CD4-positive, alpha-beta memory T cell (primary cell): ENCODE measurements at places on chromosomes 2 and 18. TPM values are rescaled to one million over a fixed set of nuclear protein-coding genes. Genes with fewer than 3 reads are reported as not detected.

GRCh38 chr2:80830891-80831290, 526.3 kb upstream of the LRRTM1 start:
- no peak for DNase-seq

DNA sequence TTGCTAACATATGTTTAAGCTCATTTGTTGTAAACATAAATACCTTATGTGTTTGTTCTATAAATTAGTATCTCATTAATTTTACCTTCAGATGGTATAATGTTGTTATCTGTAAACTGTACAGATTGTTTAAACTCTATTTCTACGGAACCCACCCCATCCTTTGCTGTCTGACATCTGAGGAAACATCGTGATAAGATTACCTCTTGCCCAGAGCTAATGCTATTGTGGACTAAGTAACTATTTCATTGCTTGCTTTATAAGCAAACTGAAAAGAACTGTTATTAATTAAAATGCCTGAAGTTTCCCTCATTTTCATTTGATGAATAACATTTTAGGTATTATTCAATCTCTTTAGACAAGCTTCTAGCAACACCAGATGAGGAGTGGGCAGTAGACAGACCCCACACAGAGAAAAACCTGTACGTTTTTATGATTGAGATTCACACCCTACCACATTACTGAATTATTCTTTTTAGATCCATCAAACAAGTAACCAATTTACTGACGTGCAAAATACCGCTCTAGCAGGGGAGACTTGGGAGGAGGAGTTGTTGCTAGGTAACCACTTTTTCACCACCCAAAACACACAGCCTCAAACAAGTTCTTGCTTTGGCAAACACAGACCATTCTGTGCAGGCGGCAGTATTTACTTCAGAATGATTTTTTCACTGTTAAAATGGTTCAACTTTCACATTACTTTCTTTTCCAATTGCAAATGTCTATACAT, 1.9 kb upstream of the SYT4 start:
- no peak for DNase-seq

DNA sequence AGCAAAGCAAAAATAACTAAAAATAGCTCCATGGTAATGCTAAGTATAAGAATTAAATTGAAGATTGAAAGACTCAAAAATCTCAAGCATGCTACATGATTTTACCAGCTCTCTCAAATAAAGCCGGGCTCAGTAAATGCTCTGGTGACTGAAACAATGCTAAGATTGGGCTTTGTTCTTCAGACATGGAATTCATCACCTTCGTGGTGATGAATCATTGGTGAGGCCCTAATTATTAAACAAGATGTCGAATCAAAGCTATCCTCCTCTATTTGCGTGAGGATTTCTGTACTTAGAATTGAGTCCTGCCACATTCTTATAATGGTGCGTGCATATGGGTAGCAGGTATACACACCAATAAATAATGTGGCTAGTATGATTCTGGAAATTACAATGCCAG, 58.8 kb upstream of the LRRTM1 start:
- DNase-seq, result no peak

DNA sequence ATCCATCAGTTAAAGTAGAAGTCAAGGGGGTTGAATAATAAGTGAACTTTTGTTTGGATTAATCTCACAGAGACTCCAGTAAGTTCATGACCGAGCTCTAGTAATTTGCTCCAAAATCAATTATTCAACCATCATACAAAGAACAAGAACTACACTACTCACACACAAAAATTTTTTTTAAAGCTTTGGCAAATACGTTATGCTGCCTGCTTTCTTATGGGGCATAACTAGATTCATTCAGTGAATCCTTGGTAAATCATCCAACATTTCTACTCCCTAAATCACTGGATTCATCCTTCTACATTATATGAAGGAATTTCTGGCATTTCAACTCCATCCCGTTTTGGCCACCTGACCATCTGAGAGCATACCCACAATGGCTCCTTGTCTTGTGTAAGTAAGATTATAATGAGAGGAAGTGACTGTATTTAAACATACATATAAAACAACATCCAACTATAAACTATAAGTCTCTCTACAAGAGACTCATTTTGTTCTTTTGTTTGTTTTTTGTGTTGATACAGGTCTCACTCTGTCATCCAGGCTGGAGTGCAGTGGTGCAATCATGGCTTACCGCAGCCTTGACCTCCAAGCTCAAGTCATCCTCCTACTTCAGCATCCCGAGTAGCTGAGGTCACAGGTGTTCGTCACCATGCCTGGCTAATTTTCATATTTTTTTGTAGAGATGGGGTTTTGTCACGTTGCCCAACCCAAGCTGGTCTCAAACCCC, 144.2 kb upstream of the LRRTM4 start:
- no peak for DNase-seq

DNA sequence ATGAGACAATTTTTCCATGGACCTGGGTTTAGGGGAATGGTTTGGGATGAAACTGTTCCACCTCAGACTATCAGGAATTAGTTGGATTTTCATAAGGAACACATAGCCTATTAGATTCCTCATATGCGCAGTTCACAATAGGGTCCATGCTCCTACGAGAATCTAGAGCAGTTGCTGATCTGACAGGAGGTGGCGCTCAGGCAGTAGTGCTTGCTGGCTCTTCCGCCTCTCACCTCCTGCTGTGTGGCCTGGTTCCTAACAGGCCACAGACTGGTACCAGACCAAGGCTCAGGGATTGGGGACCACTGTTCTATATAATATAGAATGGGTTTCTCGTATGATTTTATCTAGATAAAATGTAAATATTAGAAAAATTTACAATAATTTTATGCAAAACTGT, 338.7 kb downstream of the CPS1 start:
- no peak for DNase-seq

The MARCHF4 gene
- not detected for total RNA-seq

DNA sequence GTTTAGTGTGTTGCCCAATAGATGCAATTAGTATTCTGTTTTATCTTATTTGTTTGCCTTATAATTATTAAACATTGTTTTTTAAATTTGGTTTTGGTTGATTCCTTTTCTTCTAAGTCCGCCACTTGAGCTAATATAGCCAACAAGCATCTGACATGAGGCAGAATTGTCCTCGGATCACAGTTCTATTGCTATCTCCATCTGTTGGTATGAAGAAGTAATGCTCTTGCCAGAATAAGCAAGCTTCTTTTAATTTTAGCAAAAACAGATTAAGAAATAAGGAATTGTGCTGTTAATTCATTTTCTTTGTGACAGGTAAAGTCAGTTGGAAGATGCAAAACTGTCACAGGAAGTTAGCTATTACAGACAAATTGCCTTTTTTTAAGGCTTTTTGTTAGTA, 54.3 kb downstream of the R3HDM1 start:
- DNase-seq, result no peak

- DNase-seq, result no peak
These were observed 91.4 kb downstream of the EXOC6B start for GRCh38 chr2:72734432-72734831.

The PLA2R1 gene
- not detected for total RNA-seq

- DNase-seq, result no peak
These were observed 61.0 kb downstream of the GRB14 start for GRCh38 chr2:164560181-164560792.

- DNase-seq, result no peak
These were observed 717.2 kb downstream of the TRIB2 start for GRCh38 chr2:13433954-13434353.
